ENCODE measurements at places on chromosomes 7 and 10.

GRCh38 chr7:158345731-158346130 lies 241.9 kb downstream of the PTPRN2 start:
- DNase-seq: no peak

- DNase-seq: no peak
Measured at GRCh38 chr7:112162142-112162766, 43.9 kb downstream of the DOCK4 start.

- DNase-seq: no peak
Measured at GRCh38 chr7:102248456-102249395, 37.9 kb upstream of the SH2B2 start.

DNA sequence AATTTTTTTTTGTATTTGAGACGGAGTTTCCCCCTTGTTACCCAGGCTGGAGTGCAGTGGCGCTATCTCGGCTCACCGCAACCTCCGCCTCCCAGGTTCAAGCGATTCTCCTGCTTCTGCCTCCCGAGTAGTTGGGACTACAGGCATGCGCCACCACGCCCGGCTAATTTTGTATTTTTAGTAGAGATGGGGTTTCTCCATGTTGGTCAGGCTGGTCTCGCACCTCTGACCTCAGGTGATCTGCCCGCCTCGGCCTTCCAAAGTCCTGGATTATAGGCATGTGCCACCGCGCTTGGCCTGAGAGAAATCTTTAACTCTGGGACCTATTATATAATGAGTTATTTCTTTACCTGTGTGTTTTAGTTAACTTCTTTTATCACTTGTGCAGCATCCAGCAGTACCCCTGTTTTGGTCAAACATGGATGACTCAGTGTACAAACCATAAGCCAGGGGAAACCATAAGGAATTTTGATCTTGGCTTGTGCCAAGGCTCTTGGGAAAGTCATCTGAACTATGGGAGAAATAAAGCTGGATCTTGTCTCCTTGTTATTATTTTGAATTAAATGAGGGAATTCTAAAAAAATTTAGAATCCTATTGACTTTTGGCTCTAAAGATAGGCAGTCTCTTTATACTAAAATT lies 23.6 kb upstream of the ZRANB1 start:
- DNase-seq: no peak

GRCh38 chr10:8272794-8273425 lies 218.4 kb downstream of the GATA3 start:
- no peak for DNase-seq

DNA sequence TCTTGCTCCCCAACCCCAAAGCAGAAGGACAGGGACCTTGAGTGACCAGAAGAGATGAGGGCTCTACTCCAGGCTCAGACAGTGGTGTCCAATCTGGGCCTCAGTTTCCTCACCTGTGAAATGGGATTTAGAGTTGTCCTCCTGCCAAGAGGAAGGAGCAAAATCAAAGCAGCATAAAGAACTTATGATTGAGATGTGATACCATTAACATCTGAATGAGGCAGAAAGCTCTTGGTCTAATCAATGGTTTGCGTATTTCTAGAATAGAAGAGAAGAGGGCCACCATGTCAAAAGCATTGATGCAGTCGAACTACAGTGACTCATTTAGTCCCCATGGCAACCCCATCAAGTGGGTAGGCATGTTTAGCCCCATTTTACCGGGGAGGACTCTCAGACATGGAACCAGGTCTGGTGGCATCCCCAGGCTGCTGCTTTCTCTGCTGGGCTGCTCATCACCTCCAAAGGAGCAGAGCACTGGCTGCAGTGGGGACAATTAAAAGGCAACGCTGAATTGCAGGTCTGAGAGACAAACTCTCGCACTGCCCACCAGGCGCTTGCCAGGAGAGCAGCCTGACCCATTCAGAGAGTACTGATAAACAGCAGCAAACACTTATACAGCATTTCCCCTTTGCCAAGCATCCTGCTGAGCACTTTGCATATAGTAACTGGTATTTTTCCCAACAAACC lies 175.9 kb downstream of the NEURL1 start:
- DNase-seq: no peak

DNA sequence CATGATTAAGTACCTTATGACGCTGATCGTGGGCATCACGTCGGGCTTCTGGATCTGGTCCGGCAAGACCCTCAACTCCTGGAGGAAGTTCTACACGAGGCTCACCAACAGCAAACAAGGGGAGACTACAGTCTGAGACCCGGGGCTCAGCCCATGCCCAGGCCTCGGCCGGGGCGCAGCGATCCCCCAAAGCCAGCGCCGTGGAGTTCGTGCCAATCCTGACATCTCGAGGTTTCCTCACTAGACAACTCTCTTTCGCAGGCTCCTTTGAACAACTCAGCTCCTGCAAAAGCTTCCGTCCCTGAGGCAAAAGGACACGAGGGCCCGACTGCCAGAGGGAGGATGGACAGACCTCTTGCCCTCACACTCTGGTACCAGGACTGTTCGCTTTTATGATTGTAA lies 2.5 kb downstream of the FZD1 start:
- DNase-seq: no peak

DNA sequence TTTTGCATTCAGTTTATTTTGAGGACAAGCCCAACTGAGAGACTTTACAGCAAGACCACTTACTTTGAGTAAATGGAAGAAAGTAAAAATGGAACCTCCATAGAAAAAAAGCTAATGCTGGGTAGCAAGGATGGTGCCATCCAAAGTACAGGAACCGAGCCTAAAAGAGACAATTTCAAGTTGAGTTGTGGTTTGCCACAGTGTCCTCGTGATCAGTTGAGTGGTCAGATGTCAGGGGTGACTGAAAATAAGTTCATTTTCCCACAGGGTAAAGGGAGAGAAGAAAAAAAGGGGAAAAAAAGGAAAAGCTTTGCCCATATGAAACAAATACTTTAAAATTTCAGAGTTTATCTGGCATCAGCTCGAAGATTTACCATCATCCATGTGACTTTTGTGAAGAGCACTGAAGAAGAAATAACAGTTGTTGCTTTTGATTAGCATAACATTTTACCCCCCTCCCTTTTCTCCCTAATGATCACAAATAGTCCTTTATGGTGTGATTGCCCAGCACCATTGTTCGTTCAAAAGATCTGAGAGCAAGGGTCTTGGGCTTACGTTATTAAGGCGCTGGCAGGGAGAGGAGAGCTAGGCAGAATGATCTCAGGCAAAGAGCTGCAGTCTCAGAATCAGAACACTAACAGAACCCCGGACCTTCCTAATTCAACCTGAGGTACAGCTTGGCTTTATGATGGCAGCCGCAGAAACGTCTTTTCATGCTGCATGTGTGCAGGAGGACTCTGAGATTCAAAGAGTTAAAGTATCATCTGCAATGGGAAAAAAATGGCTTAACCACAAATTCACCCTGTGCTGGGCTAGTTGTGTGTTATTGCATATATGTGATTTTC lies 338.1 kb downstream of the RNLS start:
- no peak for DNase-seq

DNA sequence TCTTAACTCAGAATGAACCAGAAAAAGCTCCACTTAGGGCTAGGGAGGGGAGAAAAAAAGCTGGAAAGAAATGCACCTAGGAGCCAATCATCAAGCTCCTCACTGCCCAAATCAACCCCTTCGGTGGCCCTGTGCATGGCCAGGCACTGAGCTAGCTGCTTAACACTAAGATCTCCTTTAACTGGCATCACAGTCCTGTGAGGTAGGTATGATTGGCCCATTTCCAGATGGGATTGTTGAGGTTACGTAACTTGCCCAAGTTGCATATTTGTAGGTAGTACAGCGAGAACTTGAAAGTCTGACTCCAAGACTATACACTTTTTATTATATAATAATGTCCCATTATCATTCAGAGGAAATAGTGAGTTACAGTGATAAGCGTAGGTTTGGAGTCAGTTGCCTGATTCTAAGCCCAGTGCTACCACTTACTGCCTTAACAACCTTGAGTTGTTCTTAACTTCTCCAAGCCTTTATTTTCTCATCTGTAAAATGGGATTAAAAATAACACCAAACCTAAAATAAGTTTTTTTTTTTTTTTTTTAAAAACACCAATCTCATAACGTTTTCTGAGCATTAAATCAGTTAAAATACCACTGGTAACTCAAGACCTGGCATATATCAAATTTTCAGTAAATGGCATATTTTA lies 37.2 kb upstream of the ACSL5 start:
- no peak for DNase-seq

DNA sequence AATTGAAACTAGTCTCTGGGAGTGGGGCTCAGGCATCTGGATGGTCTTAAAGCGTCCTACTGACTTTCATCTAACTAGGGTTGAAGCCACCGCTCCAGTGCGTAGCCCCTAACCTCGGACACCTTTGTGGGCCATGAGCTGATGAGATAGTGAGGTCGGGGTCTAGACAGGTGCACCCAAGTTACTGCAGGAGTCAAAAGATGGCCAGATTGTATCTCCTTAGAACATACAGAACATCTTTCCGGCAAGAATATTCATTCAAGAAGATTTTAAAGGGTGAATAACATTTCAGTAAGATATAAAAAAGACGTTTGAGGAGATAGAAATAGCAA lies 20.6 kb downstream of the RBM17 start:
- DNase-seq: no peak

DNA sequence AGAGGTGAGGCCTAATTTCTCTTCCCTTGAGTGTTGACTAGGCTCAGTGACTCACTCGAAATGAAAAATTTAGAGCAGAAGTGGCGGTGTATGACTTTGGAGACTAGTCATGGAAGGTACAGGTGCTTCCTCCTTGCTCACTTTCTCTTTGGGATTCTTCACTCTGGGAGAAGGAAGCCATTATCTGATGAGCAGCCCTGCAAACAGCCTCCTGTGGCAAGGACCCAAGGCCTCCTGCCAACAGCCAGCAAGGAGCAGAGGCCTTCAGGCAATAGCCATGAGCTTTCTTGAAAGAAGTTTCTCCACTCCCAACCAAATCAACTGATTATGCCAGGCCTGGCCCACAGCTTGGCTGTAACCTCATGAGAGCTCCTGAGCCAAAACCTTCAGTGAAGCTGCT lies 369.6 kb upstream of the VWC2 start:
- DNase-seq: no peak

DNA sequence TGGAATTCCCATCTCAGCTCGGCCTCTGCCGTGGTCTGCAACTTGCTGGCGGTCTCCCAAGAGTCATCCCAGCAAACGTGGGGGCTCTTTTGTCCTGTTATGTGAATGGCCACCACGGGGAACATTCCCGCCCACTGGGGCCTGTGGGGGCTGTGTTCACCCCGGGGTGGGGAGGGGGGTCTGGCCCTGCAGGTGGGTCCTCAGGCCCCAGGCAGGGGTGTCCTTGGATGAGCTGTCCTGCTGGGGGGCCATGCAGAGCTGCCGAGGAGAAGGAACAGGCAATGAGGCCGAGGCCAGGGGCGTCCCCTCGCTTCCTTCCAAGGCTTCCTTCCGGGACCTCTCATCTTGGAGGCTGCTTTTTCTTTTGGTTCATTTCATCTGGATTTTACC lies 24.4 kb upstream of the PITRM1 start:
- DNase-seq: no peak

DNA sequence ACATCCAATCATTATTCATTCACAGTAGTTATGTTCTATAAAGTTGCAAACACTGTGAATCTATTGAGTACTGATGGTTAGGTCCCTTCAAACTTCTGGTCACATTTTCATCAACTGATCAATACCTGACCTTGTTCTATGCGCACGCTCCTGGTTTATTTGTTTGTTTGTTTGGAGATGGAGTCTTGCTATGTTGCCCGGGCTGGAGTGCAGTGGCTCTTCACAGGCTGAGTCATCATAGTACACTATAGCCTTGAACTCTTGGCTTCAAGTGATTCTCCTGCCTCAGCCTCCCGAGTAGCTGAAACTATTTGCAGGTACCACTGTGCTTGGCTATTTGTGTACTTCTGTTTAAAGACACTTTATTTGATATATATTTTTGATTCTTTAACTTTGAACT lies 19.3 kb downstream of the SND1 start:
- no peak for DNase-seq

- no peak for DNase-seq
Measured at GRCh38 chr10:30825495-30825894, 195.9 kb upstream of the LYZL2 start.

DNA sequence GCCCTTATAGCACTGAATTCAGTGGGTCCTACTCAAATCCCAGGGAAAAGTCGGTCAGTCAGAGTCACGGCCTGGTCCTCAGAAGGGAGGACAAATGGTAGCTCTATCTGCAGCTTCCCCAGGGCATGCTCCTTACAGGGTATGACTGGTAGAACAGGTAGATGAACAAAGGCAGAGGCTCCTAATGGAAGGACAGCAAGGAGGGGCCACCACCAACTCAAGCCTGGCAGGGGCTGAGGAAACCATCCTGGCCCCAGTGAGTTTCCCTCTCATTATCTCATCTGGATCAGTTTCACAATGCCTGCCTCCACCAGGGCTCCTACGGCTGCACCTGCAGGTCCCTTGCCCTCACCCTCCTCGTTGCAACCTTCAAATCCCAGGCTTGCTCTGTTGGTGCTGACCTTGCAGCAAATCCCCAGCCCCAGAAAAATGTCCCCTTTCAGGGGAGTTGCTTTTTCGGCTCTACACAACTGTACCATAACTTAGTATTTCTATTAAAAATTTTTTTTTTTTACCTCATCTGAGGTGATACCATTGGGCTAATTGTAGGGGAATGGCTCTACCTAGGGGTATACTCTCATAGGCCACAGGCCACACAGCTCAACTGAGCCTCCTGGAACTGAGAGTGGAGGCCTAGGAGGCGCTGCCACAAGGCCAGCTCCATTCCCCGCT lies 2.4 kb upstream of the MYO1G start:
- DNase-seq: no peak

- DNase-seq: no peak
Measured at GRCh38 chr7:70761711-70762328, 370.1 kb upstream of the GALNT17 start.

GRCh38 chr10:55369670-55370420 lies 568.8 kb upstream of the PCDH15 start:
- no peak for DNase-seq

- DNase-seq: no peak
Measured at GRCh38 chr10:88415533-88416130, 167.5 kb downstream of the RNLS start.

DNA sequence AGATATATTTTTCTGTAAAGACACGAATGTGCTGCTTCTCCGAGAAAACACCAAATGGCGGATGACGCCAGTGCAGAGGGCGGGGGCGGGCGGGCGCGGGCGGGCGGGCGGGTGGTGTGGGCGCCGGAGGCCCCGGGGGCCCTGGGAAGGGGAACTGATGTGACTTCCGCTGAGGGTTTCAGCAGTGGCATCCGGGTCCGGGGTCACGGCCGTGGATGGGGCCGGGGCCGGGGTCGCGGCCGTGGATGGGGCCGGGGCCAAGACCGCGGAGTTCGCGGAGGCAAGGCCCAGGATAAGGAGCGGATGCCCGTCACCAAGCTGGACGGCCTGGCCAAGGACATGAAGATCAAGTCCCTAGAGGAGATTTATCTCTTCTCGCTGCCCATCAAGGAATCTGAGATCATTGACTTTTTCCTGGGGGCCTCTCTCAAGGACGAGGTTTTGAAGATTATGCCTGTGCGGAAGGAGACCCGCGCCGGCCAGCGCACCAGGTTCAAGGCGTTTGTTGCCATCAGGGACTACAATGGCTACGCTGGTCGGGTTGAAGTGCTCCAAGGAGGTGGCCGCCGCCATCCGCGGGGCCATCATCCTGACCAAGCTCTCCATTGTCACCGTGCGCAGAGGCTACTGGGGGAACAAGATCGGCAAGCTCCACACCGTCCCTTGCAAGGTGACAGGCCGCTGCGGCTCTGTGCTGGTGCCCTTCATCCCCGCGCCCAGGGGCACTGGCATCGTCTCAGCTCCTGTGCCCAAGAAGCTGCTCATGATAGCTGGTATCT lies 20.3 kb upstream of the IGF2BP3 start:
- no peak for DNase-seq

GRCh38 chr7:158004123-158004490 lies 583.5 kb downstream of the PTPRN2 start:
- no peak for DNase-seq

Data from HCT116 (cell line).